ENCODE measurements at places on chromosomes 7 and 10.

DNA sequence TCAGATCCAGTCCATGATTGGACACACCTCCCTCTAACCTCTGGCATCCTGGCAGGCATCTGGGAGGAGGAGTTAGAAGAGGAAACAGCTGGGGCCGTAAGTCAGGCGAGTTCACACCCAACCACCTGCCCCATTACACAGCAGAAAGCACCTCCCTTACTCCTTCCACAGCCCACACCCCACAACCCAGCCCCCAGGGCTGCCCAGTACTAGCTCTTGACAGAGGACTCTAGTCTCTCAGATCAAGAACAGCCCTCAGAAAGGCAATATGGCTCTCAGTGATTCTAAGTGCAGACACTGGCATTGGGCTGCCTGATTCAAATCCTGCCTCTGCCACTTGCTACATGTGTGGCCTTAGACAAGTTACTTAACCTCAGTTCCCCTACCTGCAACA, 34.1 kb downstream of the KCNMA1 start:
- no peak for DNase-seq
- no peak overlapping the region for H3K4me3 ChIP-seq
- no peaks in the 10 kb centered on the region for H3K27me3 ChIP-seq
- H3K36me3 ChIP-seq: no peaks in the 10 kb centered on the region
- no peak overlapping the region for H3K27ac ChIP-seq

DNA sequence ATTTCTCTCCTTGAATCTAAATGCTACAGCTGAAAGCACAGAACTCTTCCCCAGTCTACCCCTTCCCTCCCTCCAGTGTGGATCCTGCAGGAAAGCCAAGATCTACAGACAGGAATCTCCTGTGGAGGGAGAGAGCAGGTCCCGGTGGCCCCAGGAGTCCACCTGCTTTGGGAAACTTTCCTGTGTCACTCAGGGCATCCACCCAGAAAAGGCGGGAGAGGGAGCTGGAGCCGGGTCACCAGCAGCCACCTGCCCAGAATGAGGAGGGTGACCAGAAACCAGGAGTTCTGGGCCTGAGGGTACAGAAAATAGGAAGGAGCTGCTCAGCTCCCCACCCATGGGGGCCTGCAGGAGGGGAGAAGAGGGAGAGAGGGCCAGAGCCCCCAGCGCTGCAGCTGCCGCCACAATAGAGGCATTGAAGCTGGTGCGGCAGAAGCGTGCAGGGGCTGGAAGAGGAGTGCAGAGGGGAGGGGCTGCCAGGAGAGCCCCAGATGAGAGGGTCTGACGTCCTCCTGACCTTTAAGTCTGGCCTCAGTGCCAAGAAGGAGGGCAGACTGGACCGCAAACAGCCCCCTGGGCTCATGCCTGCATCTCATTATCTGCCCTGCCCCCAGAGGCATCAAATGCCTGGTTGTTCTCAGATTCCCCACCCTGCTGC, 56.3 kb upstream of the TMEM72 start:
- H3K27me3 ChIP-seq: no peaks in the 10 kb centered on the region
- DNase-seq: no peak
- H3K4me1 ChIP-seq: no peaks in the 10 kb centered on the region

- H3K27ac ChIP-seq: no peak overlapping the region
- H3K27me3 ChIP-seq: no peaks in the 10 kb centered on the region
- H3K4me3 ChIP-seq: no peak overlapping the region
- H3K4me1 ChIP-seq: peaks cover 21% of the 10 kb centered on the region
- peak; percentile 30 for DNase-seq
- H3K36me3 ChIP-seq: peaks cover 4% of the 10 kb centered on the region
Observed at GRCh38 chr10:102322914-102323313, 72.6 kb upstream of the NFKB2 start.

- H3K4me1 ChIP-seq: peaks cover 27% of the 10 kb centered on the region
- no peak overlapping the region for H3K27ac ChIP-seq
- peaks cover 24% of the 10 kb centered on the region for H3K27me3 ChIP-seq
- no peaks in the 10 kb centered on the region for H3K36me3 ChIP-seq
- no peak for DNase-seq
Observed at GRCh38 chr7:75867390-75867717, 11.5 kb upstream of the RHBDD2 start.

All from activated naive CD8-positive, alpha-beta T cell treated with anti-CD3 and anti-CD28 coated beads for 36 hours (primary cell).